ENCODE measurements at places on chromosomes 7 and 10. TPM values are rescaled to one million over a fixed set of nuclear protein-coding genes. Genes with fewer than 3 reads are reported as not detected.

DNA sequence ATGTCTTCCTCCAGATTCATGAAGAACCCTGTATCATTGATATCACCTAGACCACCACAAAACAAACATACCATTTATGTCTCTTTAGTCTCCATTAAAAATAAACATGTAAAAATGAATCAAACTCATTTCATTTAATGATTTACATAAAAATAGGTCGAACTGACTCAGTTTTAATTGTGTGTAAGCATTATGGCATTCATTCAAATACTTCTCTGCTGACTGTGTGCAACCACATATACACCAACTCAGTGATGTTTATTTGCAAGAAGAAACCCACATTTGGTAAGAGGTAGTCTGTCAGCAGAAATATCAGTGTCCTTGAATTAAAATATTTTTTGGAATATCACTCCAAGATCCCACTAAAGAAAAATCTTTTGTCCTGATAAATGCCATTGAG, 30.5 kb downstream of the ABCB1 start:
- H3K4me3 ChIP-seq: no peak overlapping the region
- no peaks in the 10 kb centered on the region for H3K4me1 ChIP-seq
- DNase-seq: no peak
- no peaks in the 10 kb centered on the region for H3K27me3 ChIP-seq
- H3K27ac ChIP-seq: no peak overlapping the region

Gene SLC18A3
- not detected for total RNA-seq

Gene KLF14
- total RNA-seq: not detected

Gene AFAP1L2
- total RNA-seq: 135 TPM

DNA sequence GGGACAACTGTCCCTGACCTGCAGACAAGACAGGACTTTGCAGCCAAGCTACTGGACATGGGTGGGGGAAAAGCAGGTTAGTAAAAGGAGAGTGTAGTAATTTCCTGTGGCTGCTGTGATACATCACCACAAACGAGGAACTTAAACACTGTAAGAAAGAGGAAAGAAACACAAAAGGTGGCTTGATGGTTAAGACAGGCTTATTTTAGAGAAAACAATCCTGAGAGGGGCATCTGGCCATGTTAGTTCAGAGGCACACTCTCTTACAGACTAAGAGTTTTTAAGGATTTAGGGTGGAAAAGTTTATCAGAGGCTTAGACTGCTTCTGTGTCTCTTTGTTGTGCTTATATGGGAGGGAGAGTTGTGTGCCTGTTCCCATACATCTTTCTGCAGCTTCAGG, 667.0 kb downstream of the TYW1 start:
- no peak for DNase-seq
- H3K4me3 ChIP-seq: no peak overlapping the region
- no peaks in the 10 kb centered on the region for H3K27me3 ChIP-seq
- H3K27ac ChIP-seq: no peak overlapping the region
- H3K4me1 ChIP-seq: no peaks in the 10 kb centered on the region

GRCh38 chr10:59970396-59971368, 64.3 kb upstream of the CCDC6 start:
- DNase-seq: no peak
- H3K4me3 ChIP-seq: no peak overlapping the region
- H3K27ac ChIP-seq: peak overlapping the region; percentile 88
- no peaks in the 10 kb centered on the region for H3K27me3 ChIP-seq
- H3K4me1 ChIP-seq: peaks cover 27% of the 10 kb centered on the region

Gene GIMAP6
- total RNA-seq: 67.3 TPM

- no peak overlapping the region for H3K4me3 ChIP-seq
- no peaks in the 10 kb centered on the region for H3K4me1 ChIP-seq
- H3K36me3 ChIP-seq: no peaks in the 10 kb centered on the region
These were observed 542.8 kb downstream of the PARD3 start for GRCh38 chr10:34272316-34272715.

DNA sequence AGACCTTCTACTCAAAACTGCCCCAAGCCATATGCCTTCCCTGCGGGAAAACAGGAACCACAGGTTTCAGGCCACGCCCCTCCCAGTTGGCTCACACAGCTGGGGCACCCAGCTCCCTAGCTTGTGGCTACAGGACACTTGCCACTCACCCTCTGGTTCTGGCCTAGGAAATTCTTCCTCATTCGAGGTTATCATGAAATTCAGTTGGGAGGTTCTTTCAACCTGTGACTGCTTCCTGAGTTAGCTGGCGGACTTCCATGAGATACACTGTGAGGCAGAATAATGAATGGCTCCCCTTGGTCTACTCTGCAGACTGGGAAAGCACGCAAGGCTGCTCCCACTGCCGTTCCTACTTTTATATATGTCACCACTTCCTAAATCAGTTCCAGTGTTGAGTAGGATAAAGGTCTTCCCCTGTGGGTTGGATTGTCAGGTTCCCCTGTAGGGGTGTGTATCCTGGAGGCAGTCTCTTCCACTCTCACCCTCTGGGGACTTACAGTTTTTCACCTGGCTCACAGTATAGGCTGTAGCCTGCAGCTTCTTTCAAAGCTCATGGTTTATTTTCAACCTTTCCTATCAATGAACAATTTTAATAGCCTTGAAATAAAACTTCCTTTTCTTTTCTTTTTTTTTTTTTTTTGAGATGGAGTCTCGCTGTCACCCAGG, 37.0 kb downstream of the GPR22 start:
- no peak overlapping the region for H3K27ac ChIP-seq
- no peaks in the 10 kb centered on the region for H3K27me3 ChIP-seq
- no peaks in the 10 kb centered on the region for H3K36me3 ChIP-seq

DNA sequence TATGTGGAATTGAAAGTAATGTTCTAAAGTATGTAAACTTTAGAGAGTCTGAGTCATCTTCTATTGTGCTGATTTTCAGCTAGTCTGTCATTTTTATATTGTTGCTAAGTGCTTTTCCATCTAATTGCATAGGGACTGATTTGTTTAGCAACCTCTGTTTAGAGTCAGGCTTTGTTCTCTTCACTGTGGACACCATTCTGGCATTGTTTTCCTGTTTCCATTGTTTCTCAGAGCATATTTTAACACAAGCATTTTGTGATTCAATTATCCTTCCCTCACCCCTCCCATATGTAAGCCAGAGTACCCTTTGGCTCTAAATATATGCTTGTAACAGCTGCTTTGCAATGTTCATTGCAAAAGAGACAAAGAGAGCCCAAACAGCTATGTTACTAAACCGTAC, 748.4 kb upstream of the PHF14 start:
- DNase-seq: no peak
- H3K27ac ChIP-seq: no peak overlapping the region
- H3K4me3 ChIP-seq: no peak overlapping the region
- H3K4me1 ChIP-seq: no peaks in the 10 kb centered on the region

- no peaks in the 10 kb centered on the region for H3K36me3 ChIP-seq
- DNase-seq: no peak
- H3K27me3 ChIP-seq: no peaks in the 10 kb centered on the region
- H3K4me1 ChIP-seq: no peaks in the 10 kb centered on the region
- H3K27ac ChIP-seq: no peak overlapping the region
These were observed 191.3 kb upstream of the RHOBTB1 start for GRCh38 chr10:61135276-61135721.

GRCh38 chr10:111119637-111120036, 42.8 kb downstream of the ADRA2A start:
- DNase-seq: no peak
- H3K36me3 ChIP-seq: no peaks in the 10 kb centered on the region
- H3K4me3 ChIP-seq: no peak overlapping the region
- no peaks in the 10 kb centered on the region for H3K27me3 ChIP-seq

DNA sequence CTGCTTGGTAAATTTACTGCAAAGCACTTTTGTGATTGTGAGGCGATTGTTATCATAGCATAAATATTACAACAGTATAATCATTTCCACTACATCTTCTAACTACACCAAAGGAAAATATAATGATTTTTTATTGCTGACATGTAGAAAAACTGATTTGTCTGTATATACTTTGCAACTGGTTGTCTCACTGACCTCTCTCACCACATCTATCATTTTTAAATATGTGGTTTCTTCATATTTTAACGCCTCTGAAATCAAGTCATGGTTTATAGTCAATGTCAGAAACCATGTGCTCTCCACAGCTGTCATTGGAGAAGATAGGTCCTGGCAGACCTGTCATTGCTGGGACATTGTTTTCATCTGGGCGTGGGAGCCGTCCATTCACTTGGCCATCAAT, 315.4 kb upstream of the KLF6 start:
- DNase-seq: no peak
- H3K27ac ChIP-seq: no peak overlapping the region
- H3K27me3 ChIP-seq: no peaks in the 10 kb centered on the region
- H3K4me3 ChIP-seq: no peak overlapping the region
